DMS53 (cell line): ENCODE measurements at places on chromosomes 11 and 22.

DNA sequence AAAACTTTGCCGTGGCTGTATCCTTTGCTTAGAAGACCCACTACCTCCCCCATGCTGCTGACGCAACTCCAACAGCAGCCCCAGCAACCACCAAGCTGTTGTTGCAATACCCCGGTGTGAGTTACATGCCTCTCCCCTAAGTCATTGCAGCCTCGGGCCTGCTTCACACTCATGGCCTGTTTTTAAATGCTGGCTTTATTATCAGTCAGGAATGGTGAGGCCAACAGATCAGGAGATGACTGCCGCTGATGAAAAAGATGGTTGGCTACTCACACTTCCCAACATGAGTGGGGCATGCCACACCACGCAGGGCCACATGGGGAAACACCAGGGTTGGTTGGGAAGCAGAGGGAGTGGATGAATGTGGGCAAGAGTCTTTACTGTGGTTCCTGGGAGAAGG, 171.5 kb upstream of the SYT13 start:
- DNase-seq, result no peak

DNA sequence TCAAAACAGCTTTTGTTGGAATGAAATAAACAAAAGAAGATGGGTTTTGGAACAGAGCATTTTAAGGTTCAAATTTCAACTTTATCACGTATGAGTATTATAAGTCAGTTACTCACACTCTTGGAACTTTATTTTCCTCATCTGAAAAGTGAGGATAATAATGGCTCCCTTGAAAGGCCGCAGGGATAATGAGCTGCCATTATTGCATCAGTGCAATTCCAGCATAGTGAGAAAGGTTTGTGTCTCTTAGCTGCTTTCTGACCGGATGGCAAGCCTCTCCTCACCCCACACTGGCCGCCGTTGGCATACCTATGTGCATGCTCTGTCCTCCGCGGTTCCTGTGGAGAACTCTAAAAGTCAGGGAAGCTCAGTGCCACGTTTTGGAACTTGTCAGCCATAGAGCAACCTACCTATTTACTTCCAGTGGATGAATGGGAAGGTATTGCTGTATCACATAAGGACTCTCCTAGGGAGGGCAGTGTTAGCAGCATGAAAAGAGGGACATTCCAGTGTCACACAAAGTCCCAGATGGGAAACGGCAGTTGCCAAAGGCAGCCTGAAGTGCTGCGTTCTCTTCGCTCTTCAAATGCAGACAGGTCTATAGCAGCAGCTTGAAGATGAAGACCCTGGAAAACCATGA, 368.9 kb downstream of the NTM start:
- no peak for DNase-seq

DNA sequence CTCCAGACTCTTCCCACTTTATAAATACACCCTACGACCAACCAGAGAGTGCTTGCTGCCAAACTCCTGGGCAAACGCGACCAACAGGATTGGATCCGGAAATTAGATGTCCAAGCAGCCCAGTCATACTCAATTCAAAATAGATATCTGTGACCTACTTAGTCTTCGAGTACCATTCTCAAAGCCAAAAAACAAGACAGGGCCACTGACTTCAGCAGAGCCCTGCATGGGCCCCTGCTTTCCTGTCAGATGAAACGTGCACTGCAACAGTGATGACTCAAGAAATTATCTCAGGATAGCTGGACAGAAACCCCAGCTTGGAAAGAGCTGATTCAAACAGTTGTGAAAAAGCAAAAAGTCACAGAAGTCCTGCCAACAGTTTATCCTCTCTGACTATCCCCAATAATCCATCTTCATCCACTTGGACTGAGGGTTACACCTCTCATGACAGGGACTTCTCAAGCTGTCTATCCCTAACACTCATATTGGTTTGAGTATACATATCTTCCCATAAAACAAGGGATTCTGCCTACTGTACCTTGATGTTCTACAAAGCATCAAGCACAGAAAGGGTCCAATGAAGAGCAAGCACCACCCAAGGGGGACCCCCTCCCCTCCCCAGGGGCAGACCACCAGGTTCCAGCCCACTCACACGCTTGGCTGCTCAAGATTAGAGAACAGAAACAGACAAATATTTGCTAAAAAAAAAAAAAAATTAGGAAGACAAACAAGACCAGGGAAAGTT, 17.4 kb downstream of the SMCO4 start:
- DNase-seq, result no peak

- no peak for DNase-seq
Observed at GRCh38 chr11:20119315-20119714, 41.0 kb downstream of the DBX1 start.

DNA sequence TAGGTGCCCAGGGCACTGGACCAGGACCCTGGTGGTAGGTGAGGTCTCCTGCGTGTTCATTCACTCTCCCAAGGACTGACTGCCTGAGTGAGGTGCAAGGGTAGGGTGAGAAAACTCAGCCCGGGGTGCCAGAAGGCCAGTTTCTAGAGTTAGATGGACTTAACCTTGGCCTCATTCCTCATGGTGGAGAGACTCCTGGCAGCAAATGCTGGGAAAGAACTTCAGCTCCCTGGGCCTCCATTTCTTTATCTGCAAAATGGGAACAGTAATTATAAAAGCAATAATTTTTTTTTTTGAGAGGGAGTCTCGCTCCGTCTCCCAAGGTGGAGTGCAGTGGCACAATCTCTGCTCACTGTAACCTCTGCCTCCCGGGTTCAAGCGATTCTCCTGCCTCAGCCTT, 47.7 kb downstream of the TRIOBP start:
- no peak for DNase-seq

DNA sequence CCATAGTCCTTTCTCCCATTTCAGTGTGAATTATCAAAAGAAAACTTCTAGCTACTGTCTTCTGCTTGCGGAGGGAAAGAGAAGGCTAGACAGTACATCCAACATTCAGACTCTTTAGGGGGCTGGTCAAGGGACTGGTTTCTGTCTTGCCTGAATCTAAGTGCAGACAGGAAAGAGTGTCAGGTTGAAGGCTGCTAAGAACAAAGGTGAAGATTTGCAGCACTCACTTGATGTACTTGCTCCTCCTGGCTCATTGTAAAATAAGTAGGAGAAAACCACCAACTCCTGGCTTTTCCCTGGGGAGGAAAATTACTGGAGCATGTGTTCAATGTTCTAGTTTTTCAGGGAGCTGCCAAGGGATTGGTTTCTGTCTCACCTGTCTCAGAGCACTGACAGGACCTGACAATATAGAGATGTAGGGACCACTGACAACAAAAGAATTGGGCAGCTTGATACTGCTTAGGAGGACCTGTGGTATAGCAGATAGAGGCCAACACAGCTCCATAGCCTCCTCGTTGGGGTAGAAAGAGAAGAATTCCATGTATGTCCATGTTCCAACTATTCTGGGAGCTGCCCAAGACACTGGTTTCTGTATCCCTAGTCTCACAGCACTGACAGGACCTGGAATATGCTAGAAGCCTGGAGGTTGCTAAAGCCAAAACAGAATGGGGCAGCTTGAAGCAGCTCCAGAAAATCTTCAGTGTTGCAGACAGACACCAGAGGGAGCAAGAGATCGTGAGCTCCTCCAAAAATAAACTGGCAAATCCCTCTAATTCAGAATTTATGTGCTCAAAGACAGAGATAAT, 39.7 kb upstream of the MMP12 start:
- DNase-seq, result peak; percentile 59

DNA sequence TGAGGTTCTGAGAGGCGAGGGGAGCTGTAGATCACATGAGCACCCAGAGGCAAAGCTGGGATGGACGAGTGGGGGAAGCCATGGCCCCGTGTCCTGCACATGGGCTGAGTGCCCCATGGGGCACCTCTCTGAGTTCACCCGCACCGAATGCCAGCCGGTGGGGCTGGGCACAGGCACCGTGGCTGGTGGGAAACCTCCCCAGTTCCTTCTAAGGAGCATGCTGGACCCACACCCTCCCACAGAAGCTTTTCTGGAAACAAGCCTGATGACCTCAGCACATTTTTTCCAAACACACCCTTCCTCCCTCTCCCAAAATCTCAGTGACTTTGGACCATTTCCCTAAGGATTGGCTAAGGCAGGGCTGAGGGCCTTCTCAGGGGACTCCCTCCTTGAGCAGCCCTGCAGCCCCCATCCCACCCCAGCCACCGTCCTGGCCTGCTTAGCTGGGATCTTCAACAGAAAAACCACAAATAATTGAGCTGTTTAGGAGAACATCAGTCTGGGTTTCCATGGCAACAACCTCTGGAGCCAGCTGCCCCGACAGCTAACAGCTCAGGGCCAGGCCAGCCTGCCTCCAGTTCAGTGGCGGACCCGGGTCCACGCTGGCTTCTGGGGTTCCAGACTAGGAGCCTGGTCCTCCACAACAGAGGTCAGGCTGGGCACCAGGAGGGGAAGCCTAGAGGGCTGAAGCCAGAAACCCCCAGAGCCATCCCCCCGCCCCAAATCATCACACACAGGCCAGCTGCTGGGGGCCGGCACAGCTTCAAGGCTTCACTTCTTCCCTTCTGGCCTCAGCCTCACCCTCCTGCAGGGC, 18.1 kb upstream of the LINC01488 start:
- DNase-seq, result peak; percentile 29

GRCh38 chr11:38438091-38438490, 1840.1 kb upstream of the RAG2 start:
- no peak for DNase-seq
